Right atrium auricular region (tissue), 2 donors: ENCODE measurements at places on chromosomes 12 and 14.

DNA sequence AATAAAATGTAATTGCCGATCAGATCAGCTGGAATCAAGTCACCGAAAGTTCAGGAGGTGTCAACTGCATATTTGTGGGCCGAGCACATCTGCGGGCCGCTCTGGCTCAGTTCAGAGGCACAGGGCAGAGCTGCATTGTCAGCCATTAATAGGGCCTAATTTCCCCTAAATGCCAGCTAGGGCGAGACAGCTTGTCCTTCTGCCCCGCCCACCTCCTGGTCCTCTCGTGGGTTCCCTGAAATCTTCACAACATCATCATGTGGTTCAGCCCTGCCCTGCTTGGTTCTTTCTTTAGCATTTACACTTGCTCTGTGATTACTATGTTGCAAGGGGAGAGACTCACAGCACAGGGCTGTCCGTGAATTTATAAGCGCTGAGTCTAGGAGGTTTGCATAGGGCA, 148.9 kb downstream of the CHST11 start:
- H3K4me3 ChIP-seq: no peak overlapping the region
- peak overlapping the region; percentile 72 for H3K27ac ChIP-seq
- H3K36me3 ChIP-seq: no peaks in the 10 kb centered on the region
- peak; percentile 86 for DNase-seq
- H3K27me3 ChIP-seq: no peaks in the 10 kb centered on the region

DNA sequence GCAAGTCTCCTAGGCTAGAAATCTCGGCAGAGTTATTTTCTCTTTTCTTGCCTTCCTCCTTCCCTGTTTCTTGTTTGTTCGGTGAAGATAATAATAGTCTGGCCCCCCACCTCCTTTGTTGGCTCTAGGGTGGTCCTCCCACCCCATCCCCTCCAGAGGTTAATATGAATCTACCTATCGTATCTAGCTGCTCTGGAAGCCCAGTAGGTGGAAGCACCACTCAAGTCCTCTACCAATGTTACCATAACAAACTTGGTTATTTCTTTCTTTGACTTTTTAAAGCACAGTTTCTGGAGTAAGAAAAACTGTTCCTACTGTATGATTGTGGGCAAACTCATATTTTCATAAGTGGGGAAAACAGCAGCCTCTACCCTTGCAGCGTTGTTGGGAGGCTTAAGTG, 19.7 kb upstream of the GRIP1 start:
- H3K27me3 ChIP-seq: no peaks in the 10 kb centered on the region
- DNase-seq: no peak
- H3K27ac ChIP-seq: no peak overlapping the region
- H3K36me3 ChIP-seq: no peaks in the 10 kb centered on the region

- H3K4me1 ChIP-seq: no peaks in the 10 kb centered on the region
- no peak overlapping the region for H3K4me3 ChIP-seq
- no peak for DNase-seq
- no peaks in the 10 kb centered on the region for H3K27me3 ChIP-seq
- no peaks in the 10 kb centered on the region for H3K36me3 ChIP-seq
These were observed 1.6 kb upstream of the C12orf71 start for GRCh38 chr12:27083861-27084394.

GRCh38 chr12:90024262-90024661, 315.6 kb upstream of the ATP2B1 start:
- no peak overlapping the region for H3K27ac ChIP-seq
- H3K4me3 ChIP-seq: no peak overlapping the region
- no peaks in the 10 kb centered on the region for H3K27me3 ChIP-seq
- DNase-seq: no peak

DNA sequence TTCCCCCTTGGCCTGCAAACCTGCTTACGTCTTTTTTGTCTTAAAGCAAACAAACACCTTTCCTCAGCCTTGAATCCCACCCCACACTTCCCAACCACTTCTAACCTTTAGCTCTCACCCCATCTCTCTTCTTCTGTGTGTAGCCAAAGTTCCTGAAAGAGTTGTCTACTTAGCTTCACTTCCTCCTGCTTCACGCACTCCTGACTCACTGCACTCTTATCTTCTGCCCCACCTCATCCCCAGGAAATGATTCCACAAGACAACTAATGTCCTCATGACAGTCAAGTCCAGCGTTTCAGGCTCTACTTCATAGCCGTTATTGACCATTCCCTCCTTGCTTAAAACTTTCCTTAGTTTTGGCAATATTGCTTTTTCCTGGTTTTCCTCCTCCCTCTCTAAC, 22.4 kb downstream of the EIF2B2 start:
- peaks cover 8% of the 10 kb centered on the region for H3K4me1 ChIP-seq
- no peaks in the 10 kb centered on the region for H3K27me3 ChIP-seq

- no peaks in the 10 kb centered on the region for H3K4me1 ChIP-seq
- H3K27ac ChIP-seq: no peak overlapping the region
- DNase-seq: peak; percentile 65
- H3K27me3 ChIP-seq: no peaks in the 10 kb centered on the region
- H3K36me3 ChIP-seq: no peaks in the 10 kb centered on the region
These were observed 366.7 kb downstream of the BTG1 start for GRCh38 chr12:91778938-91779400.

DNA sequence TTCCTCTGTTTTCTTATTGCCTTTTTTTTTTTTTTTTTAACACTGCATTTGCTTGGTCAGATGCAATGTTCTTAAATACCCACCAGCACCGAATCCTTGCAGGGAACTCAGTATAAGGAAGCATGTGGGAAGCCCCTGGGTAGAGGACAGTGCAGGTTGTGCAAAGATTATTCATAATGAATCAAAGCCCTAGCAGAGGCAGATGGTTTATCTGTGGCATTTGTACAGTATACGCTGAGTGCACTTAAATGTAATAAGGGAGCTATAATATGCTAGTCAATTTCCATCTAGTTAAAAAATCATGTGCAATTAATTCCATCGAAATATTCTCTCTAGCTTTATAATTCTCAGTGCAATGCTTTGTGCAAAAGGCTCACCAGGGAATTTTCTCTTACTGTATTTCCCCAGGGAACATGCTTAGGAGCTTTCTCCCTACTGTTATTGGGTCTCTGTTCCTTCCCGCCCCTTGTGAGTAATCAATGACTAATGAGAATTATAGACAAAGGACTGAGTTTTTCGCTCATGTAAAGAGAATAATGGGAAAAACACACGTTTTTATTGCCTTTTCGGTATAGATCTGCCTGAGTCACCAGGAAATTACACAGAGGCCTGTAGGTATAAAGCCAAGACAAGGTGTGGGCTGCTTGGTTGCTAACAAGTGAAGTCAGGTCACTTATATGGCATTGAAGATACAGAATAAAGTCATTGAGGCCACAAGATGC, 1214.3 kb upstream of the TMEM132C start:
- no peak for DNase-seq
- H3K36me3 ChIP-seq: no peaks in the 10 kb centered on the region
- no peak overlapping the region for H3K4me3 ChIP-seq
- H3K4me1 ChIP-seq: no peaks in the 10 kb centered on the region

- H3K36me3 ChIP-seq: no peaks in the 10 kb centered on the region
- H3K27me3 ChIP-seq: no peaks in the 10 kb centered on the region
These were observed 39.4 kb downstream of the NCOR2 start for GRCh38 chr12:124527861-124528561.

- no peak for DNase-seq
- no peaks in the 10 kb centered on the region for H3K4me1 ChIP-seq
- H3K4me3 ChIP-seq: no peak overlapping the region
- H3K27me3 ChIP-seq: no peaks in the 10 kb centered on the region
These were observed 78.4 kb downstream of the DAD1 start for GRCh38 chr14:22510527-22511110.

GRCh38 chr12:74043343-74043742, 494.3 kb upstream of the ATXN7L3B start:
- no peaks in the 10 kb centered on the region for H3K4me1 ChIP-seq
- no peak for DNase-seq
- no peak overlapping the region for H3K27ac ChIP-seq
- H3K27me3 ChIP-seq: no peaks in the 10 kb centered on the region
- H3K36me3 ChIP-seq: no peaks in the 10 kb centered on the region

DNA sequence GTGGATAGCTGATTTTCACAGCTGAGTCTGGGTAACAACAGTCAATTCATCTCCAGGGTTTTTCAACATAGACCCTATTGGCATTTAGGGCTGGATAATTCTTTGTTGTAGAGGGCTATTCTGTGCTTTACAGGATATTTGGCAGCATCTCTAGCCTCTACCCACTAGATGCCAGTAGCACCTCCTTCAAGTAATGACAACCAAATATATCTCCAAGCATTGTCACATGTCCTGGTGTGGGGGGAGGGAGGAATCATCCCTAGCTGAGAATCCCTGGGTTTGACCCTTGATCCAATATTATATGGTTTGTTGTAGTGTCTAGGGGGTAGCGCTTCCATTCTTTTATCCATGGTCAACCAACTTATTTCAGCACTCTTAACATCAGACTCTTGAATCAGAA, 157.2 kb downstream of the ANO4 start:
- H3K27ac ChIP-seq: no peak overlapping the region
- H3K36me3 ChIP-seq: no peaks in the 10 kb centered on the region
- H3K4me3 ChIP-seq: no peak overlapping the region
- no peaks in the 10 kb centered on the region for H3K4me1 ChIP-seq

GRCh38 chr12:112420740-112421139, 2.0 kb downstream of the PTPN11 start:
- H3K36me3 ChIP-seq: no peaks in the 10 kb centered on the region
- H3K4me3 ChIP-seq: no peak overlapping the region
- no peak for DNase-seq
- peaks cover 60% of the 10 kb centered on the region for H3K4me1 ChIP-seq
- peak overlapping the region; percentile 14 for H3K27ac ChIP-seq

GRCh38 chr12:88854260-88854659, 274.0 kb upstream of the KITLG start:
- H3K4me3 ChIP-seq: no peak overlapping the region
- H3K27me3 ChIP-seq: no peaks in the 10 kb centered on the region
- no peak for DNase-seq
- no peaks in the 10 kb centered on the region for H3K36me3 ChIP-seq

- DNase-seq: no peak
- H3K4me3 ChIP-seq: no peak overlapping the region
- H3K36me3 ChIP-seq: no peaks in the 10 kb centered on the region
- H3K27me3 ChIP-seq: no peaks in the 10 kb centered on the region
- H3K4me1 ChIP-seq: no peaks in the 10 kb centered on the region
- H3K27ac ChIP-seq: peak overlapping the region; percentile 1
These were observed 125.1 kb downstream of the GPR65 start for GRCh38 chr14:88130057-88130432.

GRCh38 chr12:111045941-111046340, 125.6 kb upstream of the MYL2 start:
- H3K27me3 ChIP-seq: no peaks in the 10 kb centered on the region
- DNase-seq: no peak
- H3K27ac ChIP-seq: no peak overlapping the region
- no peaks in the 10 kb centered on the region for H3K36me3 ChIP-seq
- no peaks in the 10 kb centered on the region for H3K4me1 ChIP-seq
- no peak overlapping the region for H3K4me3 ChIP-seq
